ENCODE measurements at places on chromosomes 7 and 10.

GRCh38 chr10:128054163-128054970 is 71.9 kb downstream of the MKI67 start:
- DNase-seq, result no peak

DNA sequence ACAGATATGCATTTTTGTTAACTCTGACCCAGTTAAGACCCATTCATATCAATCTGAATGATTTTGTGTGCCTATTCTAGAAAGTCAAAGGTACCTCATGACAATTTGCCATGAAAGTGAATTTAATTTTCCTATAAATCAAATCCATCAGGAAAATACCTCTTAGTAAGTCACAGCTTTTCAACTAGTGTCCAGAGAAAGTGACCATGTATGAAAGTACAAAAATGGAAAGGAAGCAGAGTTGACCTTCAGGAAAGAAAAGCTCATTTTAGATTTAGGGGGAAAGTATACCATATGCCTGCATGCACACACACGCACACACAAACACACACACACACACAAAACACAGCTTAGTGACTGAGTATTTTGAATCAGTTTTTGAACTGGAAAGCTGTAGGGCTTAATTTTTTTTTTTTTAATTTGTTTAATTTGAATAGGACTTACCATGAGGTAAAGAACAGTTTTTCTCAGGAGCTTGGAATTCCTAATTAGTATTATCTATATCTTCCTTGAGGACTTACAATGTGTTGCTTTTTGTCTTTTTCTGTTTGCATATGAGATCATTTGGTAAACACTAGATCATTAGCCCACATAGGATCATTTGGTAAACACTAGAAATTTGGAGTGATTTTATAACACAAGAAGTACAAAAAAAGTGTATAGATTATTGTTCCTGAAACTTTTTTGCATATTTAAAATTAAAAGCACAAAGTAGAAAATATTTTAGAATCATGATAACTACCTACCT is 61.6 kb downstream of the ZNF277 start:
- no peak for DNase-seq

DNA sequence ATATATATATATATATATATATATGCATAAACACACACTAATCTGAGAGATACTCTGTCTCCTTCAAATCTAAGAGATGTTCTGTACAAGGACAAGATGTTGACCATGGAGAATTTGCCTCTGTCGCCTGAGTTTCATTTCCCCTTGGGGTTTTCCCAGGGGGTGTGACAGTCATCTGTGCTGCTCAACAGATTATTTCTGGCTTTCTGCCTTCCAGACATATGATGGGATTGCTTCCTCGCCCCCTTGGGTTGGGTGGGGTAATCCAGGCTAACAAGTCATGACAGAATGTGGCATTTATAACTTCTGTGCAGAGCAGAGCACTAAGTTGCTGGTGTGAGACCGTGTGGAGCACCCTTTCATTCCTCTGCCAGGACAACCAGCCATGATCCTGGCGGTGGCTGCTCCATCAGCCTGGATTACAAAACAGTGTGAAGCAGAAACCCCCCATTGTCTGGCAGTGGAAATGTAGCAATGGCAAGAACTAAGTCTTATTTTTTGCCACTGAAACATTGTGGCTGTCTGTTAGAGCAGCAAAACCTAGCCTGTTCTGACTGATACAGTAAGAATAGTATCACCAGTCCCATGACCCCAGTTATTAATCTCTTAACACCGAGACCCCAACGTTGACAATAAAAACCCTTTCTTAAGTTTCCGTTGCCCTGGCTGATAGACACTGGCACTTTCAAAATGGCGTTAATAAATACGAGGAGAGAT is 13.7 kb upstream of the USP6NL start:
- DNase-seq, result no peak

- DNase-seq, result no peak
Observed at GRCh38 chr10:119022846-119023552, 6.5 kb upstream of the NANOS1 start.

DNA sequence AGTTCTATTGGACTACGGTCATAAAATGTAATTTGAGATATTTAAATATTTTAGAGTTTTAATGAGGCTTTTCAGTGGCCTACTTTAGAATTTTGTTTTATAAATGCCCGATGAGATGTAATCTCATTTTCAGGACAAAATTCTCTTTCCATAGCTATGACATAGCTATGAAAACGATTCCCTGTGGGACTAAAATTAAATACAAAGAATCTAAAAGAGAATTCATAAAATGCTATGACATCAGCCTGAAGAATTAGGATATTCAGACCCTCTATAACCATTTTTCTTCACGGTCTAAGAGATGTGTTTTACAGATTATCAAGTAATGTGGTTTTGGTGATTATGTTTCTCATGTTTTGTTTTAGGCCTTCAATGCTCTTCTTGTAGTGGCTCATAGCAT is 48.2 kb upstream of the ODAD2 start:
- DNase-seq, result no peak

DNA sequence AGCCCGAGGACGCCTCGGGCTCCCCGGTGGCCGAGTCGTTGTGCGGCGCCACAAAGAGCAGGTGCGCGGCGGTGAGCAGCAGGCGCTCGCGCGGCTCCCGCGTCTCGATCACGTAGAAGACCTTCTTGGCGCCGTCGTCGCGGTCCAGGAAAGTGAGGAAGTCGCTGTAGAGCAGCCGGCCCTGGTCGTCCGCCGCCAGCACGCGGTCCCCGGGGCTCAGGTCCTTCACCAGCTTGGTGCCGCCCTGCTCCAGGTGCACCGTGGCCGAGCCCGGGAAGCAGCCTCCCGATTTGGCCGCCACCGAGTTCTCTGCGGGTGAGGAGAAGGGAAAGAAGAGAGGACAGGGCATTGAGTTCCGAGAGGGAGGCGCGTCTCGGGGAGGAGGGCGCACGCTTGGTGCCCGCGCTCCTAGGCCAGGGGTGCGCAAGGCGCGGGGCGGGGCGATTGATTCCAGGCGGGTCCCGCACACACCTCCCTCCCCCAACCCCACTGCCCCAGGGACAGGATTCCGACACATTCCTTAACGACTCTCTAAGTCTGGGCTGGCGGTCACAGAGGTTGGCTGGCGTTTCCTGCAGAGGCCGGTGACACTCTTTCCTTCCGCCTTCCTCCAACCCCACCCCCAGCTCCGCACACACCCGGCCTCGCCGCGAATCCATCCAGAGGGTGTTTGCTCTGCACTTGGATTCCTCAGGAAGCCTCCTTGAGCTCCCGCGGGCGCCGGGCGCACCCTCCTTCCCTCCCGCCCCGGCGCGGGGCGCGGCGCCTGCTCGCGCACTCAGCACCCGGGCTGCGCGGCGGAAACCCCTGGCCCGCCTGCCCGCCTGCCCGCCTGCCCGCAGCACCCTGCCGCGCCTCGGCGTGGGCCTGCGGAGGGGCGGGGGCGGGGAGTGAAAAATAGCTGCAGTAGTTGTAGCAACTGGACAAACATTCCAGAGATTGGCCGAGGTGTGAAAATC is 8.6 kb downstream of the SHH start:
- DNase-seq, result no peak

DNA sequence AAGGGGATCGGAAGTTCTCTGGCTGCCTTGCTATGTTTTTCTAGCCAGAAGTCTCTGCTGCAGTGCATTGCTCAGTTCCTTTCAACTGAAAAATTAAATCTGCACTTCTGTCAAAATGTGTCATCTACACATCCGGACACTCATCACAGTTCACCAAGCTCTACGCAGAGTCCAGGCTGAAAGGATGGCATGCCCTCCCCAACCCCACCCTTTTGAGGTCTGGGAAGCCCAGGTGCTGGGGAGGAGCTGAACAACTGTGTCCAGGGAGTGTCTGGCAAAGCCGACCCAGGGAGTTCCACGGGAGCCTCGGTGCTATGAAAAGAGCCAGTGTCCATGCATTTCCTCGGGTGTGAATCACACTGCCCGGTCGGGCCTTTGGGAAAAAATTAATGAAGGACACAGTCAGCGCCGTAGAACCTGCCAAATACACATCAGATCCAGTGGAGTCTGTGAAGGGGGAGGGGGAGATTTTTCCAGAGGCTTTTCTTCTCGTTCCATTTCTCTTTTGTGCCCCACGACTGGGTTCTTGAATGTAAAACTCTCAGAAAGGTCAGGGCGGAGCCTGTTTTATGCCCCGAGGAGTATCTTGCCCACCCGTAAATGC is 757 bp upstream of the PALS2 start:
- DNase-seq, result no peak

- DNase-seq, result no peak
Observed at GRCh38 chr7:127438836-127439235, 46.3 kb upstream of the ZNF800 start.

DNA sequence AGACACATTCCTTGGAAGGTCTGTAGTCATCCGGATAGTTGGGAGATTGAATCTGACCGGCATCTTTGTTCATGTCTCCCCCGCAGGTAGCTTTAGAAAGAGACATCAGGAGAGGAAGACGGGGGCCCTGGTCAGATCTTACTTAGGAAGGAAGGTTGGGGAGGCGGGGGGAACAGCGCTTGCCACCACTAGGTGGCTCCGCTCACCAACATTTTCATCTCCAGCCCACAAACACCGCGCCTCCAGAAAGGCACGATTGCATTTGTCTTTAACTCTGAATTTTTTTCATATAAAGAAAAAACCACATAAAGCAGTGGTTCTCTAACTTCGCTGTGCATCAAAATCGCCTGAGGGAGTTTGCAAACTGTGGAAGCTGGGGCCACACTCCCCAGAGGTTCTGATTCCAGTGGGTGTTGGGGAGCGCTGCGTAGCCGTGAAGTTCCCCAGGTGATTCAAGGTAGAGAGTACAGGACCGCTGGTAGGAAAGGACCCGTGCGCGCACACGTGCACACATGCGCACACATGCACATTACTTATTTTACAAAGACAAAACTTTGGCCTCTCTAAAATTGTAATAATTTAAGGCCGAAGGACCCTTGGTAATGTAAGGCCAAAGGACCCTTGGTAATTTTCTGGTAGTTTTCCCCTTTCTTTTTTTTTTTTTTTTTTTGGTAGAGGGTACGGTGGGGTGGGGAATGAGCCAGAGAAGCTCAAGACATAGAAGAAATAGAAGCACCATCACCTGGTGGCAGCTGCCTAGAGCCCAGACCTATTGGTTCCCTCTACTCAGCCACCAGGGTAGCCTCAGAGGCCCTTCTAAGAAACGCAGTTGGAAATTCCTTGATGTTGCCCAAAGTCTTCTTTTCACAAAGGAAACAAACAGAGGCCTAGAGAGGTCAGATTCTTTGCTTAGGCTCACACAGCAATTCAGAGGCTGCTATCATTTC is 37.4 kb upstream of the OPALIN start:
- no peak for DNase-seq

DNA sequence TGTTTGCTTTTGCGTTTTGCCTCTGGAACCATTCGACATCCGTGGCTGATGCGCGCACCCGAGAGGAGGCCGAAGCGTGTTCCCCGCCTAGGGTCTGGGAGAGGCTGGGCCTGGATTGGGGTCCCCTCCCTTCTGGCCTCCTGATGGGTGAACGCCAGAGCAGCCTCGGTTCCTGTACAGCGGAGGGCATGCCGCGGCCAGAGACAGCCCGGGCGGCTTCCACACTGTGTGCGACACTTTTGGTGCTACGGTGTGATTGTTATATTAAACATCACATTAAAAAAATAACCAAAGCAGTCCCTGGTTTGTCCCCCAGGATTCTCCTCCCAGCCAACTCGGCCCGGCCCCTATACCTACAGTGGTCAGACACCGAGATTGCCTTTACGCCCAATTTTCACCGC is 3.7 kb upstream of the HOXA7 start:
- no peak for DNase-seq

GRCh38 chr10:22334414-22335172 is 10.7 kb upstream of the SPAG6 start:
- no peak for DNase-seq

- DNase-seq, result no peak
Observed at GRCh38 chr7:137454767-137455166, 111.2 kb upstream of the PTN start.

DNA sequence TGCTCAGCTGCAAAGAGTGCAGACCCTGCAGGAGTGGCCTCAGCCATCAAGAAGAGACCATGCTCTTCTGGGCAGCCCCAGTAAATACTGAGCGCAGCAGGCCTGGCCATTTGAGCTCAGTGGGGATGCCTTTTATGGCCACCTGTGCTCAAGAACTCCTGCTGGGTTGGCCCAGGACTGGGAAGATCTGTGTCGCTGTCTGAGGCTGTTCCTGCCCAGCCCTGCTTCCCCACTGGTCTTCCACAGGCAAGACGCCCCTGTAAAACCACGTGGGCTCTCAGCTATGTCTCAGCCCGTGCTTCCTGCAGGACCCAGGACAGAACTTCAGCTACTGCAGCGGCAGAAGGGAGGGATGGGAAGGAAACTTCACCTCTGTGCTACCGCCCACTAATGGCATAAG is 10.5 kb upstream of the PPIF start:
- DNase-seq, result no peak

DNA sequence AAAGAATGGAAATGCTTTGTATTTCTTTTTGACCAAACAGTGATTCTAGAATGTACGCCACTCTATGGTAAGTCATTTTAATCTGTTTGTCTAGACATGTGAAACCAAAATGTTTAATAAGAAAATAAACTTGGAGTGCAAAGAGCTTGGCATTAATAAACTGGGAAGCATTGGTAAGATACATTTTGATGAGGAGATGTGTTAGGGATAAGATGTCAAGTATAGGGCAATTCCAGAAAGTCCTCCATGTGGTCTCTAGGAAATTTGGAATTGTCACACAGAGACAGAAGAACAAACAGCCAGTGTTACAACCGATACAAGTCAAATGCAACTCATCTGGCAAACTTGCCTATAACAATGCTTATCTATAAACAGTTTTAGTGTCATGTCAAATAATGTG is 410.7 kb upstream of the SEMA3A start:
- DNase-seq, result no peak

DNA sequence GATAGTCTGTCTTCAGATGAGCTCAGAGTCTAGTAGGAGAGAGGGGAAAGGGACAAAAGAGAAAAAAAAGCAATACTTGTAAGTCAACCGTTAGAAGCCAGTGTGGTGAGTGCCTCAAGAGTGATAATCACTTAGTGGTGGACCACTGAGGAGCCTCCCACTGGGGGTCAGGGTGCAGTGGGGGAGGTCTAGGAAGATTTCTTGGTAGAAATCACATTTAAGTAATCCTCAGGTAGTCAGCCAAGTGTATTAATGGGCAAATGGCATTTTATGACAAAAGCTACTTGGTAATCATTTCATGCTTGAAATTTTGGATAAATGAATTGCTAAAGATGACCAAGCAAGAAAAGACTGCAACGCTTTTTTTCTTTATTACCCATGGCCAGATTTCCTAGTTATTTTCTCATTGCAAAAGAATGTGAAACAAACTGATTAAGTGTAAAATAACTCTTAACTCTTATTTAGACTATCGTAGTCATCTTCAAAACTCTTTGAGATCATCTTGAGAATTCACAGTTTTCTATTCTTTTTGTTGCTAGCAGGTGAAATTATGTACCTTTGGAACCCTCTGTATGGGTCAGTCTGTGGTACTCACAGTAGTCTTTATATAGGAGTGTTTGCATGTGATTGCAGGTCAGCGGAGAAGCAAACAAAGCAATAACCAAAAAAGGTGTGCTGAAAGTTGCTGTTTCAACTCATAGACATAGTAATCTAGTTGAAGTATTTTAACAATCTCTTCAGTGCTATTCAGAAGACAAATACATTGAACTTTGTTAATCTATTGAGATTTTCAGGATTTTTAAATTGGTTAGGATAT is 63.9 kb downstream of the PPP1R9A start:
- DNase-seq, result no peak

Measured in NCI-H187 treated with DMSO at 0.1 percent for 48 hours (cell line).